ENCODE measurements at places on chromosomes 7 and 10. TPM values are rescaled to one million over a fixed set of nuclear protein-coding genes. Genes with fewer than 3 reads are reported as not detected.

DNA sequence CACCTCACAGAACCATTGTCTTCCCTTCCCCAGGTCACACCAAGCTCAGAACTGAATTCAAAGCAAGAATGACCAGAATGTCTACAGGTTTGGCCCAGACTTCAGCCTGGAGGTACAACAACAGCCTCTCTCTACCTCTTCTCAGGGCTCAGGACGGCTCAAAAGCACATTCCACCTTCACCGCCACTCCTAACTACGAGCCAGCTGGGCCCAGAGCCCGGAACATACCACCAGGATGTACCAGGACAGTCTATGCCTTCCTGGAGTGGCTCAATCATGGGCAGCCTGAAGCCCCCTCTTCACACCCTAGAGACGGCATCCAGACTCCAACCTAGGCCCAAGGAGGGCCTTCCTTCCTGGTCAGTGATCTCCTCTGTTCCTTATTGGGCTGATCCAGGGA is 41.6 kb downstream of the ANXA8 start:
- no peak for DNase-seq

DNA sequence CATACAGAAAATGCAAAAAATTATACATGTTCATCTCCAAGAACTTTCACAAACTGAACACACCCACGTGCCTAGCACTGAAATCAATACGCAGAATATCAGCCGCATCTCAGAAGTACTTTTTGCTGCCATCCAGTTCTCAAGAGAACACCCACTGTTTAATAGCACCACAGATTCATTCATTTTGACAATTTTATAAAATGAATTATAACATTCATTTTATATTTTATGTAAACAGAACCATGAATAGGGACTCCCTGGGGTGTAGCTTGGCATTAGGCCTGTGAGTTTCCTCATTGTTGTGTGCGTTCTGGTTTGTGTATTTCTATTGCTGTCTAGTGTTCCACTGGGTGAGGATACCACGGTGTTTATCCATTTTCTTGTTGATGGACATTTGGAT is 77.3 kb upstream of the PIP4K2A start:
- DNase-seq: no peak

- DNase-seq: no peak
Measured at GRCh38 chr10:58712982-58713381, 200.3 kb downstream of the BICC1 start.

GRCh38 chr7:102258073-102258748 is 28.5 kb upstream of the SH2B2 start:
- DNase-seq: no peak

DNA sequence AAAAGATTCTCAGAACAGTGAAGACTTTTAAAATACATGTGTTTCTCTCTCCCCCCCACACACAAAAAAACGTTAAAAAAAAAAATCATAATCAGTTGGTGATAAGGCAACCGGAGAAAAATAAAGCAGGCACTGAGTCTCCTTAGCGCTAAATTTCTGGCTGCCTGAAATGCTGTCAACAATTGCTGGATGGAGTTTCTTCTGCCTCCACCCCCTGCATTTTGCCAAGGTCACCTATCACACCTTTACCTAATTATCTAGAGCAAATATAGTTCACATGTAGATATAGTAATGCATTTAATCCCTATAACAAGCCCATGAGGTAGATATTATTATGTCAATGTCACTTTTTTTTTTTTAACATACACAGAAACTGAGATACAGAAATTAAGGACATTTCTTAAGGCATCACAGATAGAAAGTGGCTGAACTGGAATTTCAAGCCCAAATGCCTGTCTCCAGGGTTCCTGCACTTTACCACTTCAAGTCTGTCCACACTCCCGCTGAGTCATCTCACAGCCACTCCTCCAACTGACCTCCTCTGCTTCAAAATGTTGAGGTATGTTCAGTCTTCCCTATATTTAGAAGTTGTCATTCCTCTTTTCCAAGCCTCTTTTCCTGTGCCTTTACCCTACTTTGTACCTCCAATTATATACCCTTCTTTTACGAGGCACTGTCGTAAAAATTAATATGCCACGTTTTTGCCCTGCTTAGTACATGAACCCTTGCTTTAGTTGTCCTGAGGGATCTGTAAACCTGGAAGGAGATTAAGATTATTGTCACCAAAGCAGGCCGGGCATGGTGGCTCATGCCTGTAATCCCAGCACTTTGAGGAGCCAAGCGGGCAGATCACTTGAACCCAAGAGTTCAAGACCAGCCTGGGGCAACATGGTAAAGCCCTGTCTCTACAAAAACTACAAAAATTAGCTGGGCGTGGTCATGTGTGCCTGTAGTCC is 72.8 kb upstream of the MPP7 start:
- DNase-seq: no peak

- DNase-seq: no peak
Measured at GRCh38 chr10:101050208-101051069, 11.3 kb upstream of the KAZALD1 start.

- DNase-seq: no peak
Measured at GRCh38 chr7:35818513-35818912, 17.7 kb downstream of the SEPTIN7 start.

GRCh38 chr7:141161550-141162535 is 88.0 kb downstream of the TMEM178B start:
- DNase-seq: no peak

- DNase-seq: no peak
Measured at GRCh38 chr7:83806538-83806937, 157.6 kb upstream of the SEMA3E start.

GRCh38 chr7:38934051-38934450 is 25.1 kb upstream of the VPS41 start:
- no peak for DNase-seq

DNA sequence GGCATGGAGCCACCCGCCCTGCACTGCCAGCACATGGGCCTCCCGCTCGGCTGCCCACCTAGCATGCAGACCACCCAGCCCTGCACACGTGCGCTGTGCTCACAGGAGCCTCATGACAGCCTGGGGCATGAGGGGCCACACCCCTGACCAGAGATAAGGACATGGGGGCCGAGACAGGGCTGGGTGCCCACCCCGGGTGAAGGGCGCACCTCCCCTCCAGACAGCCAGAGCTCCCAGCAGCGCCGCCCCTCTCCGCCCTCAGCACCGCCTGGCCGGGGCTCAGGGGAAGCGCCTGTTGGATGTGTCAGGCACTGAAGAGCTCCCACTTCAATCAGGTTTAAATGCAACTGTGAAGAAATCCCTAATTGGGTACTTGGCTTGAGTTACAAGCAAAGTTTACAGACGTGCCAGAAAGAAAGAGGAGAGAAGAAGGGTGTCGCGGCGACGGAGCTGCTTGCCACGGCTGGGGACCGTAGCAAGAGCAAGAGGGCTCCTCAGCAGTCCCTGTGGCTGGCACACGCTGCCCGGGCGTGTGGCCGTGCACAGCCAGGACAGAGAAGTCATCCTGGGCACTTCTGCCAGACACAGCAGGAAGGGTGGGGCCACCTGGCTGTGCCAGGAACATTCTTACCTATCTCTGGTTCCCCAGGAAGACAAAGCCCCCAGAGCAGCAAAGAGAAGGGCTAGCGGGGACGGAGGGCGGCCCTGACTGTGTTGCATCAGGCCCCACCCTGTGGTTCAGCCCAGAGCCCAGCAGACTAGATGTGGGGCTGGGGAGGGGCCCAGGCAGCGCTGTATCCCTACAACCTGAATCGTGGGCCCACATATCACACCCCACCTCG is 247.4 kb downstream of the ELFN1 start:
- no peak for DNase-seq

- DNase-seq: no peak
Measured at GRCh38 chr10:42941295-42941644, 135.6 kb upstream of the RET start.

GRCh38 chr10:62341419-62341818 is 32.8 kb upstream of the ZNF365 start:
- no peak for DNase-seq

GRCh38 chr7:12783421-12784095 is 96.1 kb downstream of the ARL4A start:
- DNase-seq: no peak

DNA sequence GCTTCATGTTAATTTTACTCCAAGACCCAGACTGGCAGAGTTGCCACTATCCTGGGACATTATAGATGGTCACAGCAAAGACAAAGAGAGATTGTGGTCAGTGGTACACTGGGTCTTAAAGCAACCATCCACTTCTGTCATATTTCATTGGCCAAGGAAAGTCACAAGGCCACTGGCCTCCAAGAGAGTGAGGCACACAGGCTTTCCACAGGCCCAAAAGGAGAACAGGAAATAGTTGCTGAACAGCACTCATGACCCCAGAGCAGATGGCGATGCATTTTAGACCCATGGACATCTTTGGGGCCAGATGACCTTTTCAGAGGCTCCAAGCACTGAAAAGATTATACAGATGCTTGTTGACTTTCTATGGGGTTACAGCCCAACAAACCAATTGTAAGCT is 97.4 kb downstream of the ARID5B start:
- DNase-seq: no peak

DNA sequence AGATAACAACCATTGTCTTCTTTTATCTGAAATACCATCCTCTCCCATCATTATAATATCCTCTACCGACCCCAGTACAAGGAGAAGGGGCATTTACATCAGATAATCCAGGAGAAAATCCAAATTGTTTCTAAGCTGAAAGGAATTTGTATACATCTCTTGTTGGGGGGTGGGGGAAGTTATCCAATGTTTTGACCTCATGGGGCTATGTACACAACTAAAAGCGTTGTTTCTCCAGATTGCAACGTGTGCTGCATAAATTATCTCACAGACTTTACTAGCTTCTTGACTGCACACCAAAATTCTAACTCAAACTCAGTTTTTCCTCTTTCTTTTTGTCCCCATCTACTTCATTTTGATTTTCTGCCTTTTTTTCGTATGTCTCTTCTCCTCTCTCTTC is 156.7 kb downstream of the TWIST1 start:
- DNase-seq: no peak

- no peak for DNase-seq
Measured at GRCh38 chr10:12914111-12914510, 87.4 kb downstream of the CCDC3 start.

GRCh38 chr7:103966593-103967277 is 22.7 kb downstream of the RELN start:
- DNase-seq: no peak

DNA sequence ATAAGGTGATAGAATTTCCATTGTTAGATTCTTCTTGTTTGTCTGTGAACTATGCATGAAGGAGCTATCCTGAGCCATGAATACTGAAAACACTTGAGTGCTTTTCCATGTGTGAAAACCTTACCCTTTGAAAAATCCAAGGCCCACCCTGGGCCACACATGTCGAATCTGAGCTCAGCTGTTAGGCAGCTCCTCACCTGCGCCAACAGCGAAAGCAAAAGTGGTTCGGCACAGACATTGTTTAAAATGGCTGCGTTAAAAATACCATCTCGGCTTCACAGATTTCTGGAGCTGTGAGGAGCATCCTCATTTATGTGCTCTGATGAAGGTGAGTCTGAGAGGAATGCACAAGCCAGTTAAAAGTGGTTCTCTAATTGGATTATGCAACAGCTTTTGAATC is 137.7 kb downstream of the NEUROD6 start:
- no peak for DNase-seq

Gene CLDN3
- not detected for total RNA-seq

Gene CAMK2B
- 0.33 TPM for total RNA-seq

Gene DNAH11
- 3.2 TPM for total RNA-seq

Gene KIAA1217
- 23.0 TPM for total RNA-seq

Gene AKR1D1
- total RNA-seq: not detected

Gene MGAM2
- 0.15 TPM for total RNA-seq

Gene SEC31B
- total RNA-seq: 14.1 TPM

Gene SLC13A4
- not detected for total RNA-seq

Gene FEZF1
- not detected for total RNA-seq

Gene SPAM1
- total RNA-seq: not detected

Gene NPC1L1
- 0.28 TPM for total RNA-seq

Gene ELFN1
- total RNA-seq: 0.32 TPM

Gene DYDC2
- total RNA-seq: 0.87 TPM
